ENCODE measurements at places on chromosomes 3 and 15. TPM values are rescaled to one million over a fixed set of nuclear protein-coding genes. Genes with fewer than 3 reads are reported as not detected.

FBXL2 gene
- total RNA-seq: not detected

SLC25A20 gene
- 25.6 TPM for total RNA-seq

PIAS1 gene
- 43.4 TPM for total RNA-seq

TUSC7 gene
- not detected for total RNA-seq

XCR1 gene
- not detected for total RNA-seq

CHL1 gene
- total RNA-seq: not detected

SEMA3G gene
- total RNA-seq: 0.18 TPM

UBAP1L gene
- 3.3 TPM for total RNA-seq

IGF2BP2 gene
- total RNA-seq: 0.40 TPM

SCG3 gene
- not detected for total RNA-seq

DNA sequence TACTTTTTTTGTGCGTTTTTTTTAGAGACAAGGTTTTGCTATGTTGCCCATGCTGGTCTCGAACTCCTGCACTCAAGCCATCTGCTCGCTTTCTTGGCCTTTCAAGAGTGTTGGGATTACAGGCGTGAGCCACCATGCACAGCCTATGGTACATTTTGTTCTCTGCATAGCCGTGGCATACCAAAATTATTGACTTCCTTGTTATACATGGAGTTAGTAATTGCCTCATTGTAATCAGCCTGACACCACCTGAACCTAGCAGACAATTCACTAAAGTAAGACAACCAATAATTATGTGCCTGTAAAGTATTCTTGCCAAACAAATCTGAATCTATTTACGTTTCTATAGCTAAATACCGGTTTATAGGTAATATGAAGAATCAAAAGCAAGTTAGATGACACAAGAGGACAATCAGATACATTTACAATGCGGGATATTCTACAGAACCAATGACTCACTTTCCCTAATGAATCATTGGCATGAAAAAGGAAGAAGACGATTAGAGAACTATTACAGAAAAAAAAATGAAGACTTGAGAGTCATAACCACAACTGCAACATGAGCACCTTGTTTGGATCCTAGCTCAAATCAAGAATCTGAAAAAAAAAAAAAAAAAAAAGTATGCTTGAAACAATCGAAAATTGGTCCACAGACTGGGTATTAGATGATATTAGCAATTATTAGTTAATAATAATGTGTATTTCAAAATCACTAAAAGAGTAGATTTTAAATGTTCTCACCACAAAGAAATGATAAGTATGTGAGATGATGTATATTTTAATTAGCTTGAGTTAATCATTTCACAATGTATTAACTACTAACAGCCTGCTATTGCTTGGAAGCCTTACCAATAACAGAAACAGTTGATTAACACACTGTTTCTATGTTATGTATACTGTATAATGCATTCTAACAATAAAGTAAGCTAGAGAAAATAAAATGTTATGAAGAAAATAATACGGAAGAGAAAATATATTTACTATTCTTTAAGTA, 7.1 kb downstream of the GUCA1C start:
- DNase-seq: no peak
- H3K27me3 ChIP-seq: peaks cover 2% of the 10 kb centered on the region
- no peak overlapping the region for H3K27ac ChIP-seq

DNA sequence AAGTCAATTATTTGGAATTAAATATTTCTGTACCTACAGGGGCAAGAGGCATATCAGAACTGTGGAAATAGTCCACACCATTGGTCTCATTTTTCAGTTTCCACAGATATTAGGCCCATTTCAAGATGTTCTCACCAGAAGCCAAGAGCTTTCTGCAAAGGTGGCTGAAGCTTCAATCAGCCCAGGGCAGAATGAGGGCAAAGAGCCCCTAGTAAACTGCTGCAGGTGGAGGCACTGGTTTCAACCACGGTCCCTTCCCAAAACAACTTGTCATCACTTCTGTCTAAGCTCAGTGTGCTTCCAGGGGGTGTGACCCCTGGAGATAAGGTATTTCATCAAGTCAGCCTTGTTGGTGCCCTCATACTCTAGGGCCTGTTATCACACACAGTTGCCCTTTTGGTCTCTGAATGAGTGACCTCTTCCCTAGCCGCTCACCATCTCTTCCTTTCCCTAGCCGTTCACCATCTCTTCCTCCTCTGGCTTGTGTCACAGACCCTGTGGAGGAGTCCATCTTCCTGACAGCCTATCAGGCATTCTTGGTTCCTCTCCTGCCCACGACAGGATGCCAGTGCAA, 21.2 kb downstream of the IL17RD start:
- H3K27me3 ChIP-seq: peaks cover 43% of the 10 kb centered on the region
- H3K36me3 ChIP-seq: no peaks in the 10 kb centered on the region

- H3K27ac ChIP-seq: peak overlapping the region; percentile 97
- H3K27me3 ChIP-seq: no peaks in the 10 kb centered on the region
- peaks cover 80% of the 10 kb centered on the region for H3K4me1 ChIP-seq
- peaks cover 56% of the 10 kb centered on the region for H3K36me3 ChIP-seq
- DNase-seq: peak; percentile 75
Measured at GRCh38 chr15:74869726-74870407, 3.3 kb downstream of the SCAMP2 start.

GRCh38 chr15:99410477-99410876, 155.3 kb upstream of the MEF2A start:
- H3K4me3 ChIP-seq: no peak overlapping the region
- H3K4me1 ChIP-seq: peaks cover 15% of the 10 kb centered on the region

GRCh38 chr3:5095886-5096285, 26.2 kb upstream of the ARL8B start:
- peaks cover 38% of the 10 kb centered on the region for H3K27me3 ChIP-seq
- H3K27ac ChIP-seq: no peak overlapping the region
- no peaks in the 10 kb centered on the region for H3K36me3 ChIP-seq
- H3K4me3 ChIP-seq: no peak overlapping the region
- no peak for DNase-seq

DNA sequence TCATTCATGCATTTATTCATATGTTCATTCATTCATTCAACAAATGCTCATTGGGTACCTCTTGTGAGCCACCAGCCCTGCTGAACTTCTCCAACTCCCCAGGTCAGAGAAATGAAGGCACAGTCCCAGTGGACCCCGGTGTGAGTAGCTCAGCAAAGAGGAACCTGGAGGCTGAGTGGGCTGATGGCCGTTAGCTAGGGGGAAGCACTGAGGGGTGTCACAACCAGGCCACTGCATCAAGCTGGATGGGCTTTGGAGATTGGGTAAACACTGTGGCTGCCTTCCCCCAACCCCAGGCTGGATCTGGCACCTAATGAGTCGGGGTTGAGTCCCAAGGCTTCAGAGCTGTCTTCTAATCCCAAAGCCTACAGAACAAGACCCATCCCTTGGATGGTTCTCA, 12.1 kb upstream of the ALAS1 start:
- DNase-seq: no peak
- no peaks in the 10 kb centered on the region for H3K27me3 ChIP-seq
- no peak overlapping the region for H3K4me3 ChIP-seq
- no peak overlapping the region for H3K27ac ChIP-seq

GRCh38 chr3:143065364-143065763, 54.2 kb upstream of the CHST2 start:
- H3K27ac ChIP-seq: no peak overlapping the region
- H3K27me3 ChIP-seq: peaks cover 2% of the 10 kb centered on the region
- H3K4me1 ChIP-seq: peaks cover 13% of the 10 kb centered on the region
- peaks cover 17% of the 10 kb centered on the region for H3K36me3 ChIP-seq
- DNase-seq: no peak

- no peak overlapping the region for H3K4me3 ChIP-seq
- DNase-seq: no peak
- peaks cover 89% of the 10 kb centered on the region for H3K4me1 ChIP-seq
- H3K36me3 ChIP-seq: peaks cover 98% of the 10 kb centered on the region
- H3K27ac ChIP-seq: peak overlapping the region; percentile 25
- H3K27me3 ChIP-seq: no peaks in the 10 kb centered on the region
Measured at GRCh38 chr3:185927501-185928200, 10.2 kb downstream of the TRA2B start.

- DNase-seq: no peak
- no peak overlapping the region for H3K4me3 ChIP-seq
- no peaks in the 10 kb centered on the region for H3K36me3 ChIP-seq
- H3K27me3 ChIP-seq: no peaks in the 10 kb centered on the region
- no peak overlapping the region for H3K27ac ChIP-seq
Measured at GRCh38 chr3:161508852-161509477, 12.4 kb downstream of the OTOL1 start.

DNA sequence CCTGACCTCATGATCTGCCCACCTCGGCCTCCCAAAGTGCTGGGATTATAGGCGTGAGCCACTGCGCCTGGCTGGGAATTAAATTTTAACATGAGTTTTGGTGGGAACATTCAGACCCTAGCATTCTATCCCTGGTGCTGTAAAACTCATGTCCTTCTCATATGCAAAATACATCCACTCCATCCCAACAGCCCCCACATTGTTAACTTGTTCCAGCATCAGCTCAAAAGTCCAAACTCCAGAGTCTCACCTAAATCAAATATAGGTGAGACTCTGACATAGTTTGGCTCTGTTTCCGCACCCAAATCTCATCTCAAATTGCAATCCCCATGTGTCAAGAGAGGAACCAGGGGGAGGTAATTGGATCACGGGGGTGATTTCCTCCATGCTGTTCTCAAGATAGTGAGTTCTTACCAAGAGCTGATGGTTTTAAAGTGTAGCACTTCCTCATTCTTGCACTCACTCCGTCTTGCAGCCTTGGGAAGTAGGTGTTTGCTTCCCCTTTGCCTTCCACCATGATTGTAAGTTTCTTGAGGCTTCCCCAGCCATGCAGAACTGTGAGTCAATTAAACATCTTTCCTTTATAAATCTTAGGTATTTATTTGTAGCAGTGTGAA, 96.2 kb upstream of the PLCL2 start:
- H3K4me1 ChIP-seq: peaks cover 8% of the 10 kb centered on the region
- peaks cover 2% of the 10 kb centered on the region for H3K27me3 ChIP-seq
- no peaks in the 10 kb centered on the region for H3K36me3 ChIP-seq
- H3K27ac ChIP-seq: no peak overlapping the region
- DNase-seq: no peak
- no peak overlapping the region for H3K4me3 ChIP-seq

- no peaks in the 10 kb centered on the region for H3K36me3 ChIP-seq
- H3K27me3 ChIP-seq: no peaks in the 10 kb centered on the region
- H3K4me3 ChIP-seq: no peak overlapping the region
- H3K4me1 ChIP-seq: no peaks in the 10 kb centered on the region
- H3K27ac ChIP-seq: no peak overlapping the region
Measured at GRCh38 chr3:152706991-152707713, 127.8 kb upstream of the P2RY1 start.

GRCh38 chr3:44125882-44126281, 115.8 kb upstream of the TOPAZ1 start:
- peaks cover 13% of the 10 kb centered on the region for H3K4me1 ChIP-seq
- no peaks in the 10 kb centered on the region for H3K36me3 ChIP-seq
- no peak overlapping the region for H3K4me3 ChIP-seq

DNA sequence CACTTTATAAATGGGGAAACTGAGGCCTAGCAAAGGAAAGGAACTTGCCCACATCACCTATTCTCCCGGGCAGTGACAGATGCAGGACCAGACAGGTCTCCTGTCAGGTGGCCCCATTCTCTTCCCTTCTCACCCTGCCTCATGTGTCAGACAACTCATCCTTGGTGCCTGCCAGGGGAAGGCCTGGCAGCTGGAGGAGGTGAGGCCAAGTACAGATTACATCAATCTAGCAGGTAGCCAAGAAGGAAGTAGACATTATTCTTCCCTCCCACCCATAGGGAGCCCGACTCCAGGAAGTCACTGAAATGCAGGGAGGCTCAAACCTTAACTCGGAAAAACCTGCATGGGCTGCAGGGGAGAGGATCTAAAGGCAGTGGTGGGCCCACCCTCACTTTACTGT, 39.6 kb downstream of the DAPK2 start:
- no peak overlapping the region for H3K4me3 ChIP-seq
- DNase-seq: no peak
- no peak overlapping the region for H3K27ac ChIP-seq
- H3K4me1 ChIP-seq: peaks cover 49% of the 10 kb centered on the region
- no peaks in the 10 kb centered on the region for H3K27me3 ChIP-seq
- H3K36me3 ChIP-seq: no peaks in the 10 kb centered on the region

- H3K36me3 ChIP-seq: peaks cover 2% of the 10 kb centered on the region
- DNase-seq: no peak
Measured at GRCh38 chr3:123488645-123489347, 39.9 kb upstream of the ADCY5 start.

DNA sequence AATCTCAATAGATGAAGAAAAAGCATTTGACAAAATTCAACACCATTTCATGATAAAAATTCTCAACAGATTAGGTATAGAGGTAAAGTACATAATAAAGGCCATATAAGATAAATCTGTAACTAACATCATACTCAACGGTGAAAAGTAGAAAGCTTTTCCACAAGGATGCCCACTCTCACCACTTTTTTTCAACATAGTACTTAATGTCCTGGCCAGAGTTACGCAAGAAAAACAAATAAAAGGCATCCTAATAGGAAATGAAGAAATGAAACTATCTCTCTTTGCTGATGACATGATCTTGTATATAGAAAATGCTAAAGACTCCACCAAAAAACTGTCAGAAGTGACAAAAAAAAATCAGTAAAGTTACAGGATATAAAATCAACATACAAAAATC, 33.0 kb downstream of the THBS1 start:
- DNase-seq: no peak
- H3K27me3 ChIP-seq: peaks cover 5% of the 10 kb centered on the region
- H3K4me3 ChIP-seq: no peak overlapping the region
- peaks cover 45% of the 10 kb centered on the region for H3K36me3 ChIP-seq
- no peak overlapping the region for H3K27ac ChIP-seq

GRCh38 chr15:27485265-27485664, 514.3 kb downstream of the GABRG3 start:
- H3K27me3 ChIP-seq: no peaks in the 10 kb centered on the region
- no peaks in the 10 kb centered on the region for H3K36me3 ChIP-seq
- no peak for DNase-seq

- no peaks in the 10 kb centered on the region for H3K4me1 ChIP-seq
- no peaks in the 10 kb centered on the region for H3K36me3 ChIP-seq
- H3K4me3 ChIP-seq: no peak overlapping the region
- no peaks in the 10 kb centered on the region for H3K27me3 ChIP-seq
Measured at GRCh38 chr3:54188176-54188791, 65.9 kb downstream of the CACNA2D3 start.

DNA sequence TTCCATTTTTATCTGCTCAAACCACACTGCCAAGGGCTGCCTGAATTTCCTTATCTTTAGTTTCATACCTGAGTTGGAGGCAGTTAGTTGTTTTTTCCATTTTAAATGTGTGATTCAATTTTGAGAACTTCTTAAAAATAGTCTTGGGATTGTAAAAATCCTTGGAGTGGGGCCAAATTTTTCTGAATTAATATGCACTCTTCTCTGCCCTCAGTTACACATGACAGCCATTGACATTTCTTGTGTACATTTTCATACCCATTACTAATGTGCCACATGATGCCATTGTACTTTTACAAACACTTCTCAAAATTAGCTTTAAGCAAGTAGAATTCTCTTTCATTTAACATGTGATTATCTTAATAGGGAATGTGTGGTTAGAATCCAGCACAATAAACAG, 141.7 kb downstream of the C3orf38 start:
- no peak overlapping the region for H3K4me3 ChIP-seq
- no peaks in the 10 kb centered on the region for H3K36me3 ChIP-seq
- H3K27ac ChIP-seq: no peak overlapping the region

DNA sequence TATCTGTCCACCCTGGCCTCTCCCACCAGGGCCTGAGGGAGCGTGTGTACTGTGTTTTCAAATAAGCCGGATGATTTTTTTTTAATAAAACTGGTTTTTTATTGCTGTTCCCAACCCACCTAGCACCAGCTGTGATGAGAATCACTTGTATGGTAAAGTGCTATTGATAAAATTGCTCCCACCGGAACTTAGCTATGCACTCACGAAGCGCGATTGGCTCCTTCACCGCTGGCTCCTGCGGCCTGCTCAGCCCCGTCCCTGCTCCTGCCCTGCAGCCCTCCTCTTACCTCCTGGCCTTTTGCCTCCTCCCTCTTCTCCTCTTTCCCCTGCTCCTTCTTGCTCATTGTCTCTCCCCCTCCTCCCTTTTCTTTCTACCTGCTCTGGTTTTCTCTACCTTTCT, 183.7 kb downstream of the TLE3 start:
- H3K27me3 ChIP-seq: peaks cover 6% of the 10 kb centered on the region
- no peak for DNase-seq
- no peaks in the 10 kb centered on the region for H3K36me3 ChIP-seq
- no peak overlapping the region for H3K27ac ChIP-seq

Measured in activated CD4-positive, alpha-beta memory T cell treated with anti-CD3 and anti-CD28 coated beads, Interleukin-2, amount 10 ng/mL, durations not matched to agents 7 days and 5 days (primary cell).